Endothelial cell of umbilical vein (primary cell): ENCODE measurements at places on chromosomes 7 and 10. TPM values are rescaled to one million over a fixed set of nuclear protein-coding genes. Genes with fewer than 3 reads are reported as not detected.

DNA sequence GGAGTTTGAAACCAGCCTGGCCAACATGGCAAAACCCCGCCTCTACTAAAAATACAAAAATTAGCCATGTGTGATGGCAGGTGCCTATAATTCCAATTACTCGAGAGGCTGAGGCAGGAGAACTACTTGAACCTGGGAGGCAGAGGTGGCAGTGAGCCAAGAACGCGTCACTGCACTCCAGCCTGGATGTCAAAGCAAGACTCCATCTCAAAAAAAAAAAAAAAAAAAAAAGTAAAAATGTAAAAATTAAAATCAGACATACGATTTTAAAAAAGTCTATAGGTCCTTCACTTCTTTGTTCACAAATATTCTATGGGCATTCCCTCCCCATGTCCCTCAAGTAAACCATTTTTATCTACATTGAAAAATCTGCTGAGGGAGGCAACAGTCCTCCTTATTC lies 34.9 kb upstream of the TLL2 start:
- no peak for DNase-seq

GRCh38 chr7:64602518-64602917 lies 39.6 kb upstream of the ZNF680 start:
- no peak for DNase-seq

SEMA4G gene
- total RNA-seq = 6.0 and 6.7 TPM in 2 replicates

DNA sequence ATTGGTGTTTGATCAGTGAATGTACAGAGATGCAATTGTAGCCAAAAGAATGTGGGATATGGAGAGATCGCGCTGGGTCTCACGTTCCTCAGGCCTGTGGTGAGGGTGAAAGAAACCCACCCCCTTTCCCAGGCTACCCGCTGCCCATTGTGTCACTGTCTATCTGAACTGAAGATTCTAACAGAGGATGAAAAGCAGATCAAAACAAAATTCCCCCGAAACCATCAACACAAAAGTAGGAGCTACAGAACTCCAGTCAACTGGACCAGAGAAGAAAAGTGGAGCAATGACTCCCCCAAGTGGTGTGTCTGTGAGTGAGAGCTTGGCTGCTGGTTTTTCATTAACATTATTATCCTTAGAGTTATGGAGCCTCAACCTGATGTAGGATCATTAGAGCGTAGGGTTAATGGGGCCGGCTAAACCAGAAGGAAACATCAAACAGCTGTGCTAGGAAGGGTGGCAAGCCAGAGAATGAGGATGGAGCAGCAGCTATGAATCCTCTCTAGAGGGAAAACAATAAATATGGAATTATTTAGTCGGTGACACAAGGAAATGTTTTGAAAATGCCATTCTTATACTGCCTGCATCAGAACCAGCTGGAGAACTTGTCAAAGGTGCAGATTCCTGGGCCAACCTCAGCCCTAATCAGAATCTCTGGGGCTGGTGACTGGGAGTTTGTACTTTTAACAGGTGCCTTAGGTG lies 38.3 kb downstream of the AKR1B1 start:
- peak; percentile 62 for DNase-seq

HSPA12A gene
- total RNA-seq = 0.22 and 0.30 TPM in 2 replicates

GRCh38 chr10:50512743-50513416 lies 110.9 kb downstream of the SGMS1 start:
- no peak for DNase-seq

HBP1 gene
- 50.1 and 63.4 TPM in 2 replicates for total RNA-seq

- no peak for DNase-seq
Measured at GRCh38 chr7:12722636-12723605, 35.5 kb downstream of the ARL4A start.

DNA sequence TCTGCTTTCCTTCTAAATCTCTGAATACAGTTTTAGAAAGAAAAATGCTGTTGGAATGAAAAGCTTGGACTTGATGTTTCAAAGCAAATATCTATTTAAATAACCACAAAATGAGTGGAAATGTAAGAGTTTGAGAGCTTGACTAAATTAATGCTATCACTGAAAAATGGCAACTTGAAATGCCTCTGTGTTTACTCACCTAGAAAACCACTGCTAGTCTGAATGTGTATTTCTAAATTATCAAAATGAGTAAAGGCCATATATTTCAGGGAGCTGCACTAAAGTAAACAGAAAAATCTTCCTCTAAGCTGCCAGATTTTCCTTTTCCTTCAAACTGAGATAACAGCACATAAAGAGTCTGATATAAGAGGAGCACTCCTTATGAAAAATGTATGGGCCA lies 87.9 kb downstream of the DPY19L1 start:
- DNase-seq = no peak

SOSTDC1 gene
- not detected in 2 replicates for total RNA-seq

DNA sequence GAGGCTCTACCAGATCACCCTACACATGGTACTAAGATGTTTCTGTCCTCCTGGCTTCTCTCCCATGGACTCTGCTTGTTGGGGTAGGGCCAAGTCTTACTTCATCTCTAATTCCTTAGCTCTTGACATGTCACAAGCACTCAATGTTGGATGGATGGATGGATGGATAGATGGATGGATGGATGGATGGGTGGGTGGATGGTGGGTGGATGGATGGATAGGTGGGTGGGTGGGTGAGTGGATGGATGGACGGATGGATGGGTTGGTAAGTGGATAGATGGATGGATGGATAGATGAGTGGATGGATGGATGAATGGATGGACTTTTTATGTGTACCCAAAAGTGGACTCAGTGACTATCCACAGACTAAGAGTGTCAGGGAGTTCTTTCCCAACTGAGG lies 28.5 kb downstream of the HSPA12A start:
- no peak for DNase-seq
